Tibial artery (tissue), 4 donors: ENCODE measurements at places on chromosomes 4 and X.

DNA sequence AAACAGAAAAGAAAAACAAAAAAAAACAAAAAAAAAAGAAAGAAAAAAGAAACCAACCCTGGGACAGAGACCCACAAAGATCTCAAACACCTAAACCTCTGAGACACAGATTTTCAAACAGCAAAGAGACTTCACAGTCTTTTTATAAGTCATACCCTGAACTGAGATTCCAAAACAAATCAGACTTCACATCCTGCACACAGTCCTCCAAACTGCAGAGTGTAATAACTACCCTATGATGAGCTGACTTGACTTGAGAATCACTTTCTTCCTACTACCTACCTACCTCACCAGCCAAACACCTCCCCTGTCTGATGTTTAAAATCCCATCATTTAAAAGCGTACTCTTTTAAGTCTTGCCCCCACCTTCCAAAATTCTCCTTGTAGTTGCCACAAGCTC lies 25.2 kb upstream of the GLOD5 start:
- no peak for DNase-seq

DNA sequence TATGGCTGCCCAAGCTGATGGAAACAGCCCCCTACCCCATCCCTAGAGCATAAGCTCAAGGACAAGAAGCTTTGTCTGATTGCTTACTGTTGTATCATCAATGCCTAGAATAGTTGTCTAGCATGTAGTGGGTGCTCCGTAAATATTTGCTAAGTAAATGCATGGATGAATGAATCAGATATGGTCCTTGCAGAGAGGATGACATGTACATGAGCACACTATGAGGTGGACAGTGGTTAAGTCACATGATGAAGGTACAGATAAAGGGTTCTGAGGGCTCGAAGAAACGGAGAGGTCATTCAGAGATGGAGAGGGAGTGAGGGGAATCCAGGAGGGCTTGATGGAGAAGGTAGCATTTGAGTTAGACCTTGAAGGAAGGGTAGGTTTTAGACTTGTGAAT lies 214.2 kb downstream of the RBMX2 start:
- no peak for DNase-seq

DNA sequence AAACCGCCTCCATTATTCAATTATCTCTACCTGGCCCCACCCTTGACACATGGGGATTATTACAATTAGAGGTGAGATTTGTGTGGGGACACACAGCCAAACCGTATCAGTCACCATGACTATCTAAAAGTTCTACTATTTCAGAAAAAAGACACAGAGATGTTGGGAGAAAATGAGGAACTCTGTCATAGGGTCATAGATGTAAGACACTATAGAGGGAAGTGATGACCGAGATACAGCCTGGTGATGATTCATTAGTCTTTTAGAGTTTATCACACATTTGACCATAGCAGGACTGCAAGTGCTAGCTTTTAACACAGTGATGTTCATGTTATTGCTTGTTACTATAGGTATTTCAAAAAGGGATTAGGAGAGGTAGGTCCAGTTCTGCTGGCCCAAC lies 357.0 kb upstream of the AADAT start:
- no peak for DNase-seq

GRCh38 chr4:41410049-41410448 lies 127.9 kb upstream of the LIMCH1 start:
- DNase-seq: no peak

- DNase-seq: no peak
Measured at GRCh38 chr4:141248029-141248428, 27.3 kb downstream of the ZNF330 start.
